Ecto neural progenitor cell (in vitro differentiated cells): ENCODE measurements at places on chromosomes 5 and 9.
A peak's percentile ranks its signal among the peaks of the same experiment; 100 is the strongest.

DNA sequence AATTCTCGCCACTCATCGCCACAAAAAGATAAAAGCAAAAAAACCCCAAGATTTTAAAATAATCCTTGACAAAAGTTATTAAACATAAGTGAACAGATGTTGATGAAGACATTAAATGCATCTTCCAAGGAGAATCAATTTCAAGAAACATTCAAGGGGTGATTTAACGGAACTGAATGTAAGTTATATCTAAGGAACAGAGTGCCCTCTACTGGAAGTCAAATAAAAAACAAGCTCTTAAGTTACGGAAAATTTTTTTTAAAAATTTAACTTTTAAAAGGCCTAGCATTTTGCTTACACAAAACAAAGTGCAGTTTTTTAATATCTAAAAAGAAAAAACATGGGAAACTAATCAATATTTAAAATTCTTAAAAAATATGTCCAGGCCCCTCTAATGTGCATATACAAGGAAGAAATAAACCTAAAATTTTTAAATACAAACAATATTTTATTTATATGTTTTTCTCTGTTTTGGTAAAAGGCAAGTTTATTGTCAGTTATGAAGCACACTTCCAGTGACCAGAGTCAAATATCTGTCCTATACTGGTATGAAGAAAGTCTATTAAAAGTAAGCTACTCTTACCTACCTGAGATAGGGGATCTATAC lies 28.0 kb downstream of the TEX10 start:
- DNase-seq: no peak

GRCh38 chr5:80998590-80998979 lies 38.4 kb downstream of the RASGRF2 start:
- no peak for DNase-seq

- DNase-seq: peak; percentile 64
Observed at GRCh38 chr9:129776938-129777768, 24.3 kb upstream of the PTGES start.

GRCh38 chr9:134388289-134388808 lies 62.1 kb downstream of the RXRA start:
- DNase-seq: no peak

DNA sequence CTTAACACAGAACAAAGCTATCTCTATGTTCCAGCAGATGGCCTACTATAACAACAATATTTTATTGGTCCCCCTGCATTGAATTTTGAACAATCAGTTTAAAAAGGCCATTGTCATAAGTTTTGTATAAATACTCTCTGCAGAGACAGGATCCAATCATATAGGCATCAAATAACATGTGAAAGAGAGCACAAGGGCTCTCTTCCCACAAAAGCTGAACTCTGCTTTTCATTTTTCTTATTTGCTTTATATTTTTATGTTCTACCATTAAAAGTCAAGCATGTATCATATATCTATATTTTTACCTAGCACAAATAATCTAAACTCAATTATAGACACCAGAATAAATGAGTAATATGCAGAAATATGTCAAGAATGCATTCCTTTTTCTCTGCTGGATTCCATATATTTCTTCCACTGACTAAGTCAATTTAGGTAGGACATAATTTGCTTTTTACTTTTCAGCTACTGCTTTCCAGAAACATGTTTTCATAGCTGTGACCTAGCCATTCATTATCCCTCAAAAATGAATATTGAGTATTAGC lies 143.6 kb downstream of the CDH9 start:
- DNase-seq: no peak

GRCh38 chr9:19371942-19372341 lies 8.1 kb downstream of the RPS6 start:
- no peak for DNase-seq

DNA sequence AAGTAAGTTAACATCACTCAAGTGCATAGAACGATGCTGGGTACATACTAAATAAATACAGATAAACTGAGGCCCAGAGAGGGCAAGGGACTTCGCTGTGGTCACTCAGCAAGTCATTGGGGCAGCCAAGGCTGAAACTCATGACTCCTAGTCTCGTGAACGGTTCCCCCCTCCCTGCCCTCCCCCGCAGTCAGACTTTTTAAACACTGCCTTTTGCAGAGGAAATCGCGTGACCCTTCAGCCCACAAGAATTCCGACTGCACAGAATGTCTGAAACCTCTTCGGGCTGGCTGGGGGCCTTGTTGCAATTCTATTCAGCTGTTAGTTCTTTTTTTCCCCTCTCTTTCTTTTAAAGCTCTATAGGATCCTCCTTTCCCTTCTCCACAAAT lies 28.1 kb downstream of the NEK6 start:
- no peak for DNase-seq

DNA sequence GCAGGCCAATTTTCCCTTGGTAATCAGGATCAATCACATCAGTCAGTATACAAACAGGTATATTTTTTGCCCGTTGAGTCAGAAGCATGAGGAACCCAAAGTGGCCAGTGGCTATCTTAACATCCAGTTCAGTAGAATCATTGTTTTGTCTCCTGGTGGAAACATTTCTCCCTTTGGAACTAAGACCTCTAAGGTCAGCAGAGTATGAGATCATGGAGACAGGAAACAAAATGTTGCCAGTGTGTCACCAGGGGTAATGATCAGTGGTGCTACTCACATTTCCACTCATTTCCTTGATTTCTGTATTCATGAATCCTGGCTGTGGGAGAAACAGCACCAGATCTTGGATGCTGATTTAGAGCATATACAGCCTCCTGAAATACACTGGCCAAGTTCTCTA lies 553.0 kb downstream of the CSNK1G3 start:
- DNase-seq: no peak

- DNase-seq: peak; percentile 49
Observed at GRCh38 chr5:65262649-65263059, 219.1 kb downstream of the ADAMTS6 start.

GRCh38 chr9:108188482-108188881 lies 667.3 kb downstream of the ACTL7B start:
- no peak for DNase-seq

DNA sequence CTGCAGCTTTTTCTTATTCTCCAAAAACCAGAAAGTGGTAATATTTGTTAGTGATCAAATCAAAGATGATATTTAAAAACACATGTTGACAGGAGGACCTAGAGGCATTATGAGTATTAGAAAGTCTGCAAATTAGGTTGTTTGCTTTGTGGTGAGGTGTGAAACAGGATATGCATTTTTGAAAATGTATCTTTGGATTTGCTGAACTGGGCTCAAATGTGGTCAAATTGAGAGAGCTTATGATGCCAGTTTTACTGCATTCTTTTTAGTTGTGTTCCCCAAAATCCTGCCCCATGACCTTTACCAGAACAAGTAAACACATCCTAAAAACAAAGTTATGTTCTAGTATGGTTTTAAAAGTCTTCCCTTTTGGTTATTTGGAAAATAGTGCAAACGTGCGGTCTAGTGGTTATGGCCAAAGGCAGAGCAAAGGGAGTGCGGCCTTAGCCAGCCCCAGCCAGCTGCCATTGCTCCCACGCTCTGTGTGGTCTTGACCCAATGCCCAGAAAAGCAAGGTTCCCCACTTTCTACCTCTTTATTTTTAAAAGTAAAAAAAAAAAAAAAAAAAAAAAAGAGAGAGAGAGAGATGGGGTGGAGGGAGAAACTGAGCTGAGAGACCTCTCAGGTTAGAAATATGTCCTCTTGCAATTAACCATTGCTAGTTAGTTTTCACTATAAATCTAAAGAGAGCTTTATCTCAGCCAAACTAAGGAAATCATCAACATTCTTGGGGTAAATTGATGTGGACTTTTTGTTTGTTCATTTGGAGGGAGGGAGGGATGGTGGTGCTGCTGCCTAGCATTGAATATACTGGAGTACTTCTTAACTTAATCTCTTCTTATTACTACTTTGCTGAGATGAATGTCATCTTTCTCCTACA lies 176.6 kb downstream of the ARHGAP26 start:
- DNase-seq: no peak

DNA sequence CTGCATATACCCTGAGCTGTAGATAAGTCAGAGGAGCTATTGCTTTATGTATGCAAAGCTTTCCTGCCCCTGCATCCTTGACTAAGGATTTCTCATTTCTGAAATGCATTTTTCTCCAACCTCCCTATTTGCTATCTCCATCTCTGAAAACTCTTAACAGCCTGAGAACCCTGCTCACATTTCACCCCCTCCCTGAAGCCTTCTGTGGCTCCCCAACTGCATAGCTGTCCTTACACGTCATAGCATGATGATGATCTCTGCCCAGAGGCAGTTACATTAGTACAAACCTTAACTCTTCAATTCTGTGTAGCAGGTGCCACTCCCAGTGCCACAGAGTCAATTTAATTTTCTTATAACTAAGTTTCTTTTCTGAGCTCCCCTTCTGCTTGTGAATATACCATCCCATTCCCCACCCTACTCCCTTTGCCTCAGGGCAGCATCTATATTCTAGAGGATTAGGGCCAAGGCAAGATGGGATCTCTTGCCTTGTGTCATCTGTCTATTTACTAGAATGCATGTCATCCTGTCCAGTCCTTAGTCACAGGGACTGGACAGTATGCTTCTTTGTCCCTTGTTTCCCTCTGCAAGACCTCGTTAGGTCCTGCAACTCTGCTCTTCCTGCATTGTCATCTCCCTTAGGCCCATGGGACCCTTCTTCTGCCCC lies 149.7 kb upstream of the SPRY4 start:
- no peak for DNase-seq

DNA sequence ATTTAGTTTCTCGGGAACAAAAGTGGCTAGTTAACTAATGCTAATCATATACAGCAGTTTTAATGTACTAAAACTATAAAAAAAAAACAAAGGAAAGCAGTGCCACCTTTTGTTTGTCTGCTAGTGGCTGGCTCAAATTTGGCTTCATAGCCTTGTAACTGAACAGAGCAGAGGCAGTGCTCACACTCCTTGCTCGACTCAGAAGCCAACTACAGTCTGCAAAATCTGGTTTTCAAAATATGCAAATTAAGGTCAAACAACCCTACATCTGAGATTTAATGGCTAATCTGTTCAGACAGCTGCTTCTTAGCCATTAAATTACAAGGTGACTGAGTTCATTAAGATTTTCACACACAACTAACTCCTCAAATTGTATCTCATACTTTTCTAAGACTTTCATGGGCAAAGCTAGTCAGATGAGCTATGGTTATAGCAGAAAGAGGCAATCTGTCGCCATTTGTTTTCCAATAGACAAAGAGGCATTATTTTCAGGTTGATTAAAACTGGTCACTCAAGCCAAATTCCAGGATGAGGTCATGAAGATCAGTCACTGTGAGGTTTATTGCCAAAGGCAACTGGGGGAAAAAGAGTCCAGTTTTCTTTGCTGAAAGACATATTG lies 56.8 kb upstream of the EPB41L4A start:
- no peak for DNase-seq
